ENCODE measurements at places on chromosomes 11 and 22. TPM values are rescaled to one million over a fixed set of nuclear protein-coding genes. Genes with fewer than 3 reads are reported as not detected.

GRCh38 chr11:130246738-130247137 lies 68.0 kb downstream of the ZBTB44 start:
- no peak overlapping the region for H3K27ac ChIP-seq
- peak; percentile 51 for DNase-seq

ARHGAP42 gene
- total RNA-seq: 8.7 TPM

TRIM49 gene
- total RNA-seq: not detected

NECTIN1 gene
- total RNA-seq: 3.3 TPM

All from fibroblast of lung (primary cell).